Right hindlimb (tissue), 1 donor: ENCODE measurements at places on chromosomes 6 and 20.

- DNase-seq, result no peak
Observed at GRCh38 chr20:25198663-25199383, 3.3 kb downstream of the ENTPD6 start.

DNA sequence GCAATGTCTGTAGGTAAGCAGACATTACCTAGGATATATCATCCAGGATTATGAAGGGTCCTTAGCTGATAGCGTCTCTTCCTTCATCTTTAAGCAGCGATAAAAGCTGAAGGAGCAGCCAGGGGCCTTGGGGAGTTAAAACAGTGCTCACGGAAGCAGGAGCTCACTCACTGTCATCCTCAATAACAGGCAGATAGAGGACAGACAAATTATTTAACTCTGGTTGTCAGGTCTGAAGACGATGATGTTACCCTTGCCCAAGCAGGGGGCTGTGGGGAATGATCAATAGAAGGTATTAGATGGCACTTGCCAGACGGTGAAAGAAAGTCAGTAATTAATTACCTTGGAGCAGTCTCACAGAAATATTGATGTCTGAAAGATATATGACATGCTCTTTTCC is 12.6 kb upstream of the SPATS1 start:
- DNase-seq, result no peak

- peak; percentile 21 for DNase-seq
Observed at GRCh38 chr6:82877213-82878195, 188.1 kb downstream of the UBE3D start.

GRCh38 chr6:753486-753885 is 60.5 kb upstream of the EXOC2 start:
- DNase-seq, result no peak

DNA sequence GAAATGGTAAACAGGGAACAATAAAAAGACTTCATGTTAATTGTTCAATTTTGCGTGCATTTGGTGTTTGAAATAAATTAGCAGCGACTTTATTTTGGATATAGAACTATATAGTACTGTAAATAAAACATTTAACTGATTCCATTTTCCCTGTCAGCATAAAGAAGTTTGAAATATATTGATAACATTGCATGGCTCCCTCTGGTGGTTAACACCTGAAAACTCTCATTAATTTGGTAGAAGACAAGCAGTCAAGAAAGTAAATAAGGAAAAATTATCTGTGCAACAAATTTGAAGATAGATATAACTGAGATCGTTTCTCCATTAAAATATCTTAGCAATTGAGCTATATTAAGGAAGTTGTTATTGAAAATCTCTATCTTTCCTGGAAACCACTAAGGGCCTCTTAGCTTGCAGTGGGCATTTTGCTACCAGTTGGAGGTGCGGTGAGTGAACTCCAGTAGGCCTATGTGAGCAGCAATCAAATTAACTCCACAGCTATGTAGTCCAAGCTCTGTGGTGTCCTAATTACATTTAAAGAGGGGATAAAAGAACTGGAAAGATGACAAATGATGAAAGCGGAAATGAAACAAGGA is 435.7 kb upstream of the FKBP1C start:
- no peak for DNase-seq

DNA sequence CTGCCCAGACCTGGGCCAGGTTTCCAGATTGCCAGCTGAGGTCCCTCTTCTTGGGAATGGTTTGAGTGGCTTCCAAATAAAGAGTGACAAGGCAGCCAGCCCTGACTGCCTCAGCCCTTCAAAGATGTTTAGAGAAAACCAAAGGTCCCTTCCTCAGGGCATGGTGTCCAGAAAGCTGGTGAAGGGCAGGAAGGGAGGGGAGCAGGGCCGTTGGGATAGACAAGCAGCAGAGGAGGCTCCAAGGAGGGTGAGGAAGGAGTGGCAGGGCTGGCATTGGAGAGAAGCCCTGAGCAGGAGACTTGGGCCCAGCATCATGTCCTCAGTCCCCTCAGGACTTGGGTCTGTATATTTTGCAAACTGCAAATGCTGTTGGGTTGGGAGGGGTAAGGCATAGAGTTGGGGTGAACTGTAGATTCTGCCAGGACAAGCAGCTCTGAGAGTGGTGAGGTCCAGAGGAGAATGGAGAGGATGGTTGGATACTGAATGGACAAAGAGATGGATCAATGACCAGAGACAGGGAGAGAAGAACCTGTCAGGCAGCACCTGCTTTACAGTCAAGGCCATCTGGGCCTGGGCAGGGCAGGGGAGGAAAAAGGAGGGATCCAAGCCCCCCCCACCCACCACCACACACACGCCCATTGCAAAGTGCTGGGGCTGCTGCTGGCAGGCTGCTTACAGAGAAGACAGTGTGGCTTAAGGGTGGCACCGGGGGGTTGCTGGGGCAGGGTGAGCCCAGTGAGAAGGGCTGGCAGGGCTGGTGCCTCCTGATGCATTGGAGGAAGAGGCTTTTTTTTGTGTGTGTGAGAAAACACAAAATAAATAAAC is 5.5 kb upstream of the DSN1 start:
- no peak for DNase-seq

DNA sequence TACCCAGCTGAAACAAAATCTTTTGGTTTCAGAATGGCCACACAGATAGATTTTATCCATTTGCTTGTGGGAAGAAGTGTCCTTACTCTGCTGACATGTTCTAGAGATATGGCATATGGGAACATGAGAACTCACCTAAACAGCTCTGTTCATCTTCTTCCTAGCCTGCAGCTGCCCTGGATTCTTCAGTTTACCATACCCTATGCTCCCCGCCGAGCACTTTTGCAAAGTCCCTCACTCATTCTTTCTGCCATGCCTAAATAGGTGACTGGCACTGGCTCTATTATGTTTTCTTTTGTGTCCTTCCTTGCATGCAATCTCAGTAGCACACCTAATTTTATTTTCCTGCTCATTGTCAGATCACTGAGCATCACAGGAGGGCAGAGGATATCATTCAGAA is 293.7 kb upstream of the RSPO3 start:
- DNase-seq, result no peak

- DNase-seq, result peak; percentile 26
Observed at GRCh38 chr20:59835057-59835447, 98.4 kb downstream of the SYCP2 start.

DNA sequence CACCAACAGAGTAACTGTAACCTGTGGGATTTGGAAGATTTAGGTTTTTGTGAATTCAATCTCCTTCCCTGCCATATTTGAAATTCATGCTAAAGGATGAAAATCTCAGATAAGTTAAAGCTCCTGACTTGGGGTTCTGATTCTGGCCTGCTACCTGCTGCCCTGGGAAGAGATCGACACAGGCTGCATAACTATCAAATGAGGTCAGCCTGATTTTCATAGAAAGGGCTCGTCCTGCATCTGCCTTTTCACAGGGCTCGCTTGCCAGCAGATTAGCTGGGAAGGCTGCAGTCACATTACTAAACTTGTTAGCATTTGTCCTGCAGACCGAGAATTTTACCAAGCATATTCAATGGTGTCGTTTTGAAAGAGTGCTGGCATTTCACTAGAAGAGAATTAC is 14.6 kb downstream of the GCLC start:
- DNase-seq, result no peak

DNA sequence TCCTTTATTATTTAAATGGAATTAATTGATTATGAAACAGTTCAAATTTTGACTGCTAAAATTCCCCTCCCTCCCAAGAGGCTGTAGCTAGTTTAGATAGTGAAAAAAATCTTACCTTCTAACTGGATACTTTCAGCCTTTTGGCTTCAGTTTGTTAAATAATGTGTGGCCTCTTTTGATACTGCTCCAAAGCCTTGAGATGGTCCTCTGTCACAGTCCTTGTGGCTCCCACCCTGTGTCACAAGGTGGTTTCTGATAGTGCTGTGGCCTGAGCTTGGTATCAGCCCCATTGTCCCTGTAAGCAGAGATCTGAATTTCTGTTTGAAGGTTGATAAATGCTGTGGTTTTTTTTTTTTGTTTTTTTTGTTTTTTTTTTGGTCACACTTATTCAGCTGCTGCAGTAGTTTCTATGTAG is 20.8 kb downstream of the PANK2 start:
- DNase-seq, result no peak

DNA sequence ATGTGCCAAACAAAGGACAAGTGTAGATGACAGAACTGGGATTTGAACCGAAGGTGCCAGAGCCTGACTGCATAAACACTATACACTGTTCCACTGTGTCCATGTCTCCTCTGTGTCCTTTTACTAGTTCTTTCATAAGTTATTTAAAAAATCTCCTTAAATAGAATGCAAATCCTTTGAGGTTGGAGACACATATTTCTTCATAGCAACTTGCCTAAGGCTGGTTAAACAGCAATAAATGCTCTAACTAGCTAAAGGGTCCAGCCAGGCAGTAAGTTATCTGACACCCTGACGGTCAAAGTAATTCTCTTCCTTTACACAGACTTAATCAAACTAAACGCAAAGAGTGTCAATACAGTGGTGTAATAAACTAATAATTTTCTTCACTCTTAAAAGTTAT is 76.2 kb upstream of the TRAF3IP2 start:
- no peak for DNase-seq

DNA sequence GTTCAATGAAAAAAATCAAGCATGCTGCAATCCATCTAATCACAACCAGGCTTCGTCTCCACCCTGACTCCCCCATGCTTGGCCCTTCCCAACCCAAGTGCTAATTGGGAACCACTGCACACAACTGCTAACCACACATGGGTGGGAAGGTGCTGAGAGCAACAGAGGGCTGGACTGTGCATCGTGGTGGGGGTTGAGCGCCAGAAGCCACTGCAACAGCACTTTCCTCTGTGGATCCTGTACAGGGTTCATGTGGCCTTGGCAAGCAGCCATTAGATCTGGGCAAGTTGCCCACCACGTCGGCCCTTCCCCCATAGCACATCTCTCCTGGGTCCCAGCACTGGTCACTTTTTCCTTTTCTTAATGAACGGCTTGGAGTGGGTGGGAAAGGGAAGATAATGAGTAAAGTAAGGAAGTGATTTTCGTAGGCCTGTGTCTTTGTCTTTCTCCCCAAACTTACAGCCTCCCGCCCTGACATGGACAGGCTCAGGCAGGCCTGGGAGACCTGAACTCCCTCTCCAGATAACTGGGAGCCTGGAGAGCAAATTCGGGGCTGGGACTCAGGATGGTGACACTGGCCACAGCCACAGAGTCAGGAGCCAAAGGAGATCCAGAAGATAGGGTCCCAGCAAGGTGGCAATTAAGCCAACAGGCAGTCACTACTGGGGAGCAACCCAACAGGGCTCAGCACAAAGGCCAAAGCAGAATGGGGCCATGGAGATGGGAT is 34.4 kb upstream of the MRPS10 start:
- DNase-seq, result peak; percentile 87

GRCh38 chr6:17907406-17908229 is 79.8 kb downstream of the KIF13A start:
- no peak for DNase-seq

DNA sequence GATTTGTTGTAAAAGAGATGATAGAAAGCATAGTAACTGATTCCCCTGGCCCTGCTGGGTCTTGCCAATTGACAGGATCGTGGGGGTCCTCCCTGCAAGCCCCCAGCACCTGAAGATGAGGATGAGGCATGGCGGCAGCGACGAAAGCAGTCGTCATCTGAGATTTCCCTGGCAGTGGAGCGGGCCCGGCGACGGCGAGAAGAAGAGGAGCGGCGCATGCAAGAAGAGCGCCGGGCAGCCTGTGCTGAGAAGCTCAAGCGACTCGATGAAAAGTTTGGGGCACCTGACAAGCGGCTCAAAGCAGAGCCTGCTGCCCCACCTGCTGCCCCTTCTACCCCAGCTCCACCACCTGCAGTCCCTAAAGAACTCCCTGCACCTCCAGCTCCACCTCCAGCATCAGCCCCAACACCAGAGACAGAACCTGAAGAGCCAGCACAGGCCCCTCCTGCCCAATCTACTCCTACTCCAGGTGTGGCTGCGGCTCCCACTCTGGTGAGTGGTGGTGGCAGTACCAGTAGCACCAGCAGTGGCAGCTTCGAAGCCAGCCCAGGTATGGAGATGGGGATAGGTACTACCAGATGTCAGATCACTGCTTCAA is 7.3 kb downstream of the PRRC2A start:
- peak; percentile 9 for DNase-seq

DNA sequence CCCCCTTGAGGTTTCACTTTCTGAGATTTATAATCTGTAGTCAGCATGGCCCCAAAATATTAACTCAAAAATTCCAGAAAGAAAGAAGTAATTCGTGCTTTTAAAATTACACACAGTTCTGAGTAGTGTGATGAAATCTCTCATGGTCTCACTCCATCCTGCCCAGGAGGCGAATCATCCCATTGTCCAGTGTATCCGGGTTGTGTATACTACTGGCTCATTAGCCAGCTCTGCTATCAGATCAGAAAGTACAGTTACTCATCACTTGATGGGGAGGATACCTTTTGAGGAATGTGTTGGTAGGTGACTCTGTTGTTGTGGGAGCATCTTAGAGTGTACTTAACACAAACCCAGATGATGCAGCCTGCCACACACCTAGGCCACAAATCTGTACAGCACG is 65.2 kb downstream of the CDC5L start:
- DNase-seq, result no peak

DNA sequence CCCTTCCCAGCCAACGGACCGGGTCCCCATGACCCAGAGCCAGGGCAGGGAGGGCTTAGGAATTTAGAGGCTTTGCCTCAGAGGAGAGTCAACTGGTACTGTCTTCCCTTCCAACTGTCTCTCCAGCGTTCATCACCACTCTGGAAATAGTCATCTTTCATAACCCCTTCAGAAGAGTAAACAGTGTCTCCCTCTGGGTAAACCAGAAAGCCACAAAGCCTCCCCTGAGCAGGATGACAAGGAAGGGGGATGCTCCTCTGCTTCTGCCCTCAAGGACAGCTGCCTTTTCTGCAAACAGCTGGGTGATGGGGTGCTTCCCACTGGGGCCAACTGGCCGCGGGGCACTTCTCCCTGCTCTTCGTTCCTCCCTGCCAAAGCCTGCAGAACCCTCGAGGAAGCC is 90.1 kb downstream of the PSMG4 start:
- DNase-seq, result no peak

- no peak for DNase-seq
Observed at GRCh38 chr6:27297857-27298730, 14.0 kb downstream of the POM121L2 start.

GRCh38 chr6:45658958-45659357 is 281.2 kb upstream of the SUPT3H start:
- no peak for DNase-seq

GRCh38 chr20:63854766-63855362 is 6.4 kb upstream of the ABHD16B start:
- peak; percentile 80 for DNase-seq

- DNase-seq, result peak; percentile 65
Observed at GRCh38 chr6:7143476-7143974, 35.8 kb downstream of the RREB1 start.

GRCh38 chr6:6772751-6773150 is 184.2 kb downstream of the LY86 start:
- DNase-seq, result no peak

- DNase-seq, result no peak
Observed at GRCh38 chr6:142907544-142907943, 37.4 kb downstream of the HIVEP2 start.
